CD4-positive, alpha-beta T cell treated with Interleukin-4 for 1 hour (primary cell): ENCODE measurements at places on chromosomes 2 and 18.

DNA sequence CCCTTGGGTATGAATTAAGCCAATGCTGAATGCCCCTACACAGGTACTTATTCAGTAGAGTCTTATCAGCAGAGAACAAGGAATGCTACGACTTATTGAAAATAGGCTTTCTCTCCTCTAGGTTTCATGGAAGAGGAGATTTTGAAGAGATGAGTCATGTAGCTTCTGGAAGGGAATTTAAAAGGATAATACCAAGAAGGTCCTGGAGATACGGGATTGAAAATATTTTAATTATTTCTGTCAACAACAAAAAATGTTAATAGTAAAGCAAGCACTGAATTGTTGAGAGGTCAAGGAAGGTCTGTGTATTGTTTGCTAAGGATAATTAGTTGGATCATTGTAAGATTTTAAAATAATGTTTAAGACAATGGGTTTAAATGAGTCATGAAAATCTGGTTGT, 293.0 kb upstream of the SPHKAP start:
- no peak for DNase-seq

DNA sequence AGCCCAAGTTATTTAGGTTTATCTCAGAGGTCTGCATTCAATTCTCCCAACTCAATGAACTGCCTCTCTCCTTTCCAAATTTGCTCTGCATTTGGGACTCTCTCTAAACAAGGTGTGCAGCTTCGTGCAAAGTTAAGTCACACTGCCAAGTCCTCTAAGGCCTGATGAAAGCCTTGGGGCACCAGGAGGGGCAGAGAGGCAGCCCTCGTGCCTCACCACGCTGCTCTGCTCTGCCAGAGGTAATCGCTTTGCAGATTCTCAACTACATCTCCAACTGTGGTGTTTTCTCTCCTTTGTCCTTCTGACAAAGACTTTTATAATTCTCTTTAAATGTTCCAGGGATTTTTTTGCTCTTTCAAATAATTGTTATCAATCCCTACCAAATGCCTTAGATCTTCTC, 283.0 kb downstream of the MEIS1 start:
- DNase-seq, result no peak

GRCh38 chr2:176704282-176704858, 435.1 kb downstream of the MTX2 start:
- no peak for DNase-seq

GRCh38 chr2:132656266-132656975, 13.6 kb downstream of the LYPD1 start:
- DNase-seq, result no peak

GRCh38 chr2:32064021-32064601, 755 bp downstream of the SPAST start:
- peak; percentile 24 for DNase-seq

DNA sequence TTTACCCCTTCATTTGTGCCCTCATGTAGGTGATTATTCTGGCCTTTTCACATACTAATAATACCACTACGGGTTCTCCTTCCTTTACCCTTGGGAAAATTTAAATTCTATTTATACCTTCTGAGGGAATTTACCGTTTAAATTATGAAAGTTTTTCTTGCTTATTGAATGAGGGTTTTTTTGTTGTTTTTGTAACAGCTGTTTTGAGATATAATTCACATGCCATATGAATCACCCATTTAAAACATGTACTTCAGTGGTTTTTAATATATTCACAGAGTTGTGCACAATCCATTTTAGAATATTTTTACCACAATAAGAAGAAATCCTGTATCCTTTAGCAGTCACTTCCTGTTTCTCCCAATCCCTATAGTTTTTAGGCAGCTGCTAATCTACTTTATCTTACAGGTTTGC, 54.7 kb downstream of the EML4 start:
- no peak for DNase-seq

GRCh38 chr2:200575957-200576356, 9.9 kb upstream of the AOX1 start:
- DNase-seq, result no peak

DNA sequence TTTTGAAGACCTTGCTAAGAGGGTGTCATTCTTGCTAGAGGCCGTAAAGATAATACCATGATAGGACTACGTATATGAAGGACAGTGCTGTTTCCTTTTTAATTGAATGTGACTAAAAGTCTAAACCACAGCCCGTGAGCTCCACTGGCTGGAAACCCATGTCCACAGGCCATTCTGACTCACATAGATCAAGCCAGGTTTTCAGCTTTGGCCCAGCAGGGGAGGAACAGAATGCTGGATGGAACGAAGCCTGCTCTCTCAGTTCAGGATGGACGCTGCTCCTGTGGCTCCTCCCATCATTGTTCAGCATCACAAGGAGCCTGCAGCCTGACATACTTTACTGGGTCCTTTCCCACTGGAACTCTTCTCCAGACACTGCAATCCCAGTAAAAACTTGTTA, 47.6 kb downstream of the ALPK2 start:
- no peak for DNase-seq

GRCh38 chr2:44836916-44837315, 104.6 kb upstream of the SIX3 start:
- DNase-seq, result no peak

DNA sequence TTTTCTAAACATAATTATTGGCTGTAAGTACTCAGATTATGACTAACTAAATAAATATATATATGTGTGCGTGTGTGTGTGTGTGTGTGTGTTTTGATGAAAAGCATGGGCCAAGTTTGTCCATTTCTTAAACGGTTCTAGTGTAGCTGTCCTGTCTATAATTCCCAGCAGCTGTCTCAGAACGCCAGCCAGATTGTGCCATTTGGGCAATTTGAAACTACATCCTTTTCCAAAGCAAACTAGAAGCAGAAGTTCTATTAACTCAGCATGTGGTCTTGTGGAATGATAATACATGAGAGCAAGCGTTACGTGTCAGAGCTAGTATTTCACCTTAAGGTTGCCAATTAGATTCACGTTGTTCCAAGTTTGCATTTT, 1.7 kb downstream of the ARHGAP28 start:
- no peak for DNase-seq

DNA sequence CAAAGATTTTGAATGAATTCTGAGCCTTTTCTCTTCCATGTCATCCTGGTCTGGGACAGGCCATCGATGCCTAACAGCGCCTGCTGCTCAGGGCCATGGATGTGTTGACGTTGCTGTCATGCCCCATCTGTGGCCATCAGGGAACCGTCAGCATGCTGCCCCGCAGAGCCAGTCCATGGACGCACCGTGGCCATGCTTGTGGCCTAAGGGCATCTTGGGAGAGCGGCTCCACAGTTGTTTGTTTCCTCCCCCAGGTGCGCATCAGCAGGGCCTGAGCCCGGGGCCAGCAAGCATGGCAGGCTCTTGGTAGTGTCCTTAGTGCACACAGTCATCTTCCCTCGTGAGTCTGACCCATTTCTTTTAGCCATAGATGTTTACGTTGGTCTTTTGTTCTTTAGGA, 142.7 kb downstream of the VAPA start:
- no peak for DNase-seq

DNA sequence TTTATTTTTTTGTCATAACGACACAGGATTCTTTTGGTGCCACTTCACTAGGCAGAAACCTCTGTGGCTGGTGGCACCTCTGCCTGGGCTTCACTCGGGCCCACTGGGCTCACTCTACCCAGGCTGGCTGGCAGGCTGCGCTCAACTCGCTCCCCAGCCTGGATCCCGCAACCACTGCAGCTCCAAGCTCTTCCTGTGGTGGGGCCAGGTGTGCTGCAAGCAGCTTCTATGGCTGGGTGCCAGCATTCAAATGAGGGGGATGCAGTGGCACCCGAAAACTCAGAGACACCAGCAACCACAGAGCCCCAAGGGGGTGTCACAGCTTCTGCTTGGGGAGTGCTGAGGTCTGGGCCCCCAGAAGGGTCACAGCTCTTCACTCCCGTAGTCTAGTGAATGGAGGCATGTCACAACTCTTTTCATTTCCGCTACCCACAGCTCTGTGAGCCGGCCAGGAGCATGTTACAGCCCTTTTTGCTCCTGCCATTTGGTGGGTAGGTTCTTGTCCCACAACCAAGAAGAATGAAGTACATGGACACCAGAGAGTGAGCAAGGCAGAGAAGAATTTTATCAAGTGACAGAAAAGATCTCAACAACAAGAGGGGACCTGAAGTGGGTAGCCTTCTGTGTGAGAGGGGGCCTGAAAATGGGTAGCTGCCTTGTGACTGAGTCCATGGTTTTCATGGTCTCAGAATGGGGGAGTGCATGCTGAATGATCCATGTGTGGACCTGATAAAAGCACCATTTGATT, 170.1 kb downstream of the UBR3 start:
- no peak for DNase-seq

GRCh38 chr2:197555467-197555866, 39.6 kb downstream of the MOB4 start:
- DNase-seq, result no peak

DNA sequence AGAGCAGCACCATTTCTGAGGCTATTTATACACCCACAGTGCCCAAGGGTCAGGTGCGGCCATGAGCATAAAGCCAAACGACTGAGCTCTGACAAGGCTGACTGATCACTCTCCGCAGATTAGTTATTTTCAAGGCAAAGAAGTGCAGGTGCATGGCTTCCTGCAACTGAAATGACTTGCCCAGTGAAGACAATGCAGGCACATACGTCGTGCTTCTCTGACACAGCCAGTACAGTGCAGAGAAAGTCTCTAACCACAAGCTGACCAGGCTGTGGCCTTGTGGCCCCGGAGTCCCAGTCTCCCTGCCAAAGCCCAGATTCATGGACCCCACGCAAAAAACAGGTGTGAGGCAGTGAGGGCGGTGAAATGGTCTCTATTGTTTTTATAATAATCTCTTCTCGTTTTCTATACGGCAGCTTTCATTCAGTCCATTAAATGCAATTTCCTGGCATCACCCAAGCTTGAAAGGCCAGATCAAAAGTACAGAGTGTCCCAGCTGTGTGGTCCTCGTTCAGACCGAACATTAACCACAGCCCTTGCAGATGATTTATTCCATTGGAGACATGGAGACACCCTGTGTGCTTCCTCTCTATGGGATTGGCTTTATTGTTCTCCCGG, 447.0 kb upstream of the ID2 start:
- DNase-seq, result no peak

GRCh38 chr2:151182899-151183809, 78.5 kb downstream of the RBM43 start:
- no peak for DNase-seq
